ENCODE measurements at places on chromosomes 4 and X.
A peak's percentile ranks its signal among the peaks of the same experiment; 100 is the strongest.

DNA sequence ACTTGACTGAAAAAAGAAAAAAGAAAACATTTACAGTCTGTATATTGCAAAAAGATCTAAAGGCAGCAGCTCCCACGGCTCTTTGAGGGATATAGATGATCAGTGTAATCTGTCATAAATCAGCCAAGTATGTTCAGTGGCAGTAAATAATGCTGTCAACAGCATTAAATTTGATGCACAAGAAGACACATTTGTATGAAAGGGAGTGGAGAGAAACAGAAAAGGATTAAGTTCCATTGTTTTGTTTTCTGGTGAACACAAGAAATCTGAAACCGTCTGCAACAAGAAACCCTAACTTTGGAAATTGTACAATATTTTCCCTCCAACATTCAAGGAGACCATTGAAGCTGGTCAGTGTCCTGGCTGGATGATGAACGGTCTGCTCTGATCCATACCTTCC, 27.6 kb upstream of the C1QTNF7 start:
- H3K27ac ChIP-seq, result peak overlapping the region; percentile 42
- no peak for DNase-seq
- no peak overlapping the region for H3K4me3 ChIP-seq
- H3K4me1 ChIP-seq, result peaks cover 18% of the 10 kb centered on the region

DNA sequence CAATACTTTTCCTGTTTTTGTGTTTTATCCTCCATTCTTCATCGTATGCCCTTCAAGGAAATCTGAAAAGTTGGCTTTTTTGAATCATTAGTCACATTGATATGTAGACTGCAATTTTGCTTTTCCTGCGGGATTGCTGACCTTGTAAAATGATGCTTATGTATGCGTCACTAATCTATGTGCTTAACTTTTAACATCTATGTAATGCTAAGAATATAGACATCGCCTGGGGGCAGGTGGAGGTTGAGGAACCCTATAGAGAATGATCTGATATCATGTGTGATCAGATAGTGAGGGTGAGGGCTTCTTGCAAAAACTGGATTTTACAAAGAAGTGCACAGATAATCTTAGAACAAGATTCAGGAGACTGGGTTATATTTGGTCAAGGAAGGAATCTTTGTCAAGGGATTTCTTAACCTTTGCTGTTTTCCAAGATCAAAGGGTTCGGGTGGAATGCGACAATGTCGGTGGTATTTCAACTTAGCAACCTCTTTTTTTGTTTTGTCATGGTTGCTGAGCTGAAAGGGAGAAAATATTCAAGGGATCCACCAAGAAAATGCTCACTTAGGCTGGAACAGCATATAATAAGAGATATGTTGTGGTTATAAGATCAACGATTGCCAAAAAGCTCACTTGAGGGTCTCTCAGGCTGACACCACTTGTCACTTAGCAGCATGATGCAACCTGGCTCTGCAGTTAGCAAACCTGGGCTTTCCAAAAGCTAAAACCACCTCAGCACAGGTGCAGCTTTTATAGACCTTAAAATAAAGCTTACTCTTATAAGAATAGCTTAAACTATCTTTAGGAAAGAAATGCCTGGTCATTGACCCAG, 70.6 kb upstream of the PUDP start:
- H3K27me3 ChIP-seq, result peaks cover 3% of the 10 kb centered on the region
- H3K36me3 ChIP-seq, result peaks cover 6% of the 10 kb centered on the region
- peaks cover 2% of the 10 kb centered on the region for H3K4me1 ChIP-seq
- H3K4me3 ChIP-seq, result no peak overlapping the region
- no peak overlapping the region for H3K27ac ChIP-seq

DNA sequence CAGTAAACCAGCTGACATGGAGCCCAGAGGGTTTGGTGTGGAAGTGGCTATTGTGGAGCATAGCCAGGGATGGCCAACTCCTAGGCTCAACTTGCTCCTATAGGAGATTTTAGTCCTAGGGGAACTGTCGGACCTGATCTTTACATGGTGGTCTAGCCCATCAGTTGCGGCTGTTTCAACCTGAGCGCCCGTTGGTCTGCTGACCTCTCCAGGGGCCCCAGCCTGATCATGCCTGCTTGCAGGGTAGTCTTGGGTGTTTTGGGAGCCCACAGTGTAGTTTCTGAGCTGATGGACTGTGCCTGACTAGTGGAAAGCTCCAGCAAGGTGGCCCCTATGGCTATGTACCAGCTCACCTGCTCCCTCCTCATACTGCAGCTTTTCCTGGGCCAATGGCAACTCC, 597.0 kb downstream of the IQCM start:
- no peak overlapping the region for H3K4me3 ChIP-seq
- no peak overlapping the region for H3K27ac ChIP-seq
- peaks cover 13% of the 10 kb centered on the region for H3K36me3 ChIP-seq
- no peak for DNase-seq

GRCh38 chr4:167234316-167234881, at the start of gene SPOCK3:
TSS of gene SPOCK3 (minus strand) at chr4:167234494.
- H3K27ac ChIP-seq, result no peak within 1 kb of the TSS
- no peaks in the 10 kb centered on the region for H3K4me1 ChIP-seq
- H3K36me3 ChIP-seq, result peaks cover 6% of the 10 kb centered on the region
- DNase-seq, result no peak

DNA sequence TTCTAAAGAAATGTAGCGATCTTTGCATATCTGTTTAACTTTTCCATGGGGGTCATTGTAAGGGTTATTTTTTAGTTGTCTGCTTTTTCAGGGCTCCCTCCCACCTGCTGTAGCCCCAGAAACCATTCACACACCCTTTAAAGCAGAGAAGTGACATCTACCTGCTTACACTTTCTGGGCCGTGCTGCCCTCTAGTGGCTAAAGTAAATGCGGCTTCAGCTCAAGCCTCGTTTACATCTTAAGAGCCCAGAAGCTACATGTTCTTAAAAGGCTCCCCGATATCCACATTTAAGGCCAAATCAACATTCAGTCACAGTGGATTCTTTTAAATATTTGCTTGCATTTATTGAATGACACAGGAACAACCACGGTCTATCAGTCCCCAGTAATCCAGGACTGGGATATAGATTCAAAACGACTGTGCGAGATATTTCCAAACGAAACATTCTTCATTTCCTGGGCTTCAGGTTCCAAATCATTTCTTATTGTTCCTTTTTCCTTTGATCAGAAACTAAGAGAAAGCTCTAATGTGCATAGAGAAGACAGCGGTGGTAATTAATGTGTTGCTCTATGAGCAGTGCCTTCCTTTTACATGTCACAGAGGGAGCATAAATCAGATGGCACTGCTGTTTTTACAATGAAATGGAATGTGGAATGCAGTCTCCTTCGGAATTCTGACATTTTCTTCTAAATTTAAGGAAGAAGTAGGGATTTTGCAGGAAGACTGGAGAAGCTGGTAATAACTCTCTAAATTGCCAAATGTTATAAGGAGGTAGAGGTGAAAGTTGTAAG, 119.9 kb downstream of the RASGEF1B start:
- no peak overlapping the region for H3K4me3 ChIP-seq
- DNase-seq, result no peak
- H3K36me3 ChIP-seq, result no peaks in the 10 kb centered on the region
- H3K27me3 ChIP-seq, result peaks cover 8% of the 10 kb centered on the region

- H3K4me3 ChIP-seq, result no peak overlapping the region
- H3K27ac ChIP-seq, result no peak overlapping the region
- no peaks in the 10 kb centered on the region for H3K4me1 ChIP-seq
- peaks cover 8% of the 10 kb centered on the region for H3K36me3 ChIP-seq
- H3K27me3 ChIP-seq, result no peaks in the 10 kb centered on the region
Measured at GRCh38 chr4:88062311-88062710, 54.9 kb downstream of the PKD2 start.

- H3K4me3 ChIP-seq, result no peak overlapping the region
- no peak overlapping the region for H3K27ac ChIP-seq
- no peaks in the 10 kb centered on the region for H3K36me3 ChIP-seq
Measured at GRCh38 chr4:3706565-3707422, 59.4 kb upstream of the ADRA2C start.

GRCh38 chr4:80229128-80229527, 31.8 kb downstream of the PRDM8 start:
- H3K4me1 ChIP-seq, result no peaks in the 10 kb centered on the region
- H3K4me3 ChIP-seq, result no peak overlapping the region
- H3K27me3 ChIP-seq, result peaks cover 38% of the 10 kb centered on the region
- DNase-seq, result no peak
- no peak overlapping the region for H3K27ac ChIP-seq
